T-helper 2 cell (primary cell): ENCODE measurements at places on chromosomes 6 and 20.

- DNase-seq = peak; percentile 72
Observed at GRCh38 chr6:144150710-144151657, 667 bp downstream of the STX11 start.

DNA sequence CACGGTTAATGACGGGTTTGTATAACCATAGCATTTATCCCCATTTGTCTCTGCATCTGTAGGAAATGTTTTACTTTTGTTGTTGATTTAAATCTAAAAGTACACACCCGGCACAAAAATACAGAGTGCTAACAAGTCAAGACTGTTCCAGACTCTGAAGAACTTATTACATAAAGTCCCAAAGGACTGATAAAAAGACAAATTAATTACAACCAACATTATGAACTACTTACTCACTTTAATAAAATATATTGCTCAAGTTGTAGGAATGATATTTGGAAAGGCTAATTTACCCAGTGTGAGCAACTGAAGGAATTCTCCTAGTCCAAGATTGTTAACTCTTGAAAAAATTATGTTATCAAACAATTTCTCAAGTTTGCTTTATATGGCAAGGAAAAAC lies 115.6 kb downstream of the KIF13A start:
- no peak for DNase-seq

DNA sequence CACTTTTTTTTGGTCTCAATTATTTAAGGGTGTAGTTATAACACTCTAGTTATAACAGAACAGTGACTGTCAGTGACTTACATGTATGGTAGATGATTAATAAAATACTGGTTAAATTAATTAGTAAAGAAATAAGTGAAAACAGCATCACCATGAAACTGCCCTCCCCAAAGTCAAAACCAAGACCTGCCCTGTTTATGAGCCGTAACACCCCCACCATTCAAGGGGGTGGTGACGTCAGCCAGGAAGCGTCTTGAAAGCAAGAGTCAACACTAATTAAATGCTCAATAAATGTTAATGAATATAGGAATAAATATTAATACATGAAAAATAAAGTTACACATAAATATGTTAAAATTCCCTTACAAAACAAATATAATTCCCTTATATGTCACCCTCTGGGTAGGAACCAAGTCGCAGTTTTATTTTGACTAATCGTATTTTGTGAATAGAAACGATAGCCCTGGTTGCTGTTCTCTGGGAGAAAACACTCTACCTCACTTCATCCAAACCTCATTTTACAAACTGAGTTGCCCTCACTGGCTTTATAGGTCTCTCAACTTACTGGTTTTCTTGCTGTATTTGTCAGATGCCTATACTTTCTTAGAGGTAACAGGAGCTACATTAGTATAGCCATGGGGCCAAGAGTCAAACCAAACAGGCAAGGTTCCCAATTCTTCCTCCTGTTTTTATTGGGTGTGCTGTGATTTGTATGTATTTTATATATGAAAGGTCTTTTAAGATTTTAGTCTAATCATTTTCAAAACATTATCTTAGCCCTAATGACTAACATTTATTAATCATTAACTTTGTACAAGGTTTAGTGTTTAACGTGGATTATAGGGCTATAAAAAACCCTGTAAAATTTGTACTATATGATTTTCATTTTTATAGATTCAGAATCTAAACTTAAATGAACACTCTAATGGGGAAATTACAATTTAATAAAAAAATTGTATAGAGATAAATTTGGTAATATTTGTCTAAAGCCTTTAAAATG lies 227.9 kb upstream of the IRAK1BP1 start:
- no peak for DNase-seq

GRCh38 chr6:71040043-71040442 lies 83.2 kb upstream of the B3GAT2 start:
- DNase-seq = no peak

GRCh38 chr20:17940224-17940971 lies 28.2 kb downstream of the SNX5 start:
- DNase-seq = no peak

- DNase-seq = no peak
Observed at GRCh38 chr6:168852376-168852884, 401.2 kb downstream of the THBS2 start.

- no peak for DNase-seq
Observed at GRCh38 chr20:53073636-53074415, 101.7 kb downstream of the TSHZ2 start.
